Activated T-cell treated with anti-CD3 and anti-CD28 coated beads for 4 hours (primary cell): ENCODE measurements at places on chromosomes 5 and 9.

DNA sequence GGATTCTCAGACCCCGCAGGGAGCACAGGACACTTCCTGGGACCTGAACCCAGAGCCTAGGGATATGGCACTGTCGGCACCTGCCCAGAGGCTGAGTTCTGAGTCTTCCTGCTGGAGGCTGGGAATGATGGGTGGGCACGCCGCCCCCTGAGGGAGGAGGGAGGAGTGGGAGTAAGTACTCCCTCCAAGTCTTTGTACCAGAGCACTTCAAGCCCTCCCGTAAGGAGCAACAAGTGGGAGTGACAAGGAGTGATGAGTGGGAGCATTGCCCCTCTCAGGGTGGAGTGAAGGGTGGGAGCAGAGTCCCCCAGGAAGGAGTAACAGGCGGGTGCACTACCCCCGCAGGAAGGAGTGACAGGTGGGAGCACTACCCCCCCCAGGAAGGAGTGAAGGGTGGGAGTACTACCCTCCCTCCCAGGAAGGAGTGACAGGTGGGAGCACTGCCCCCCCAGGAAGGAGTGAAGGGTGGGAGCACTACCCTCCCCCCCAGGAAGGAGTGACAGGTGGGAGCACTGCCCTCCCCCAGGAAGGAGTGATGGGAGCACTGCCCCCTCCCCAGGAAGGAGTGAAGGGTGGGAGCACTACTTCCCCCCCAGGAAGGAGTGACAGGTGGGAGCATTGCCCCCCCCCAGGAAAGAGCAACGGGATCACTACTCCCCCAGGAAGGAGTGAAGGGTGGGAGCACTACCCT is 100.1 kb downstream of the CACNA1B start:
- DNase-seq: no peak

DNA sequence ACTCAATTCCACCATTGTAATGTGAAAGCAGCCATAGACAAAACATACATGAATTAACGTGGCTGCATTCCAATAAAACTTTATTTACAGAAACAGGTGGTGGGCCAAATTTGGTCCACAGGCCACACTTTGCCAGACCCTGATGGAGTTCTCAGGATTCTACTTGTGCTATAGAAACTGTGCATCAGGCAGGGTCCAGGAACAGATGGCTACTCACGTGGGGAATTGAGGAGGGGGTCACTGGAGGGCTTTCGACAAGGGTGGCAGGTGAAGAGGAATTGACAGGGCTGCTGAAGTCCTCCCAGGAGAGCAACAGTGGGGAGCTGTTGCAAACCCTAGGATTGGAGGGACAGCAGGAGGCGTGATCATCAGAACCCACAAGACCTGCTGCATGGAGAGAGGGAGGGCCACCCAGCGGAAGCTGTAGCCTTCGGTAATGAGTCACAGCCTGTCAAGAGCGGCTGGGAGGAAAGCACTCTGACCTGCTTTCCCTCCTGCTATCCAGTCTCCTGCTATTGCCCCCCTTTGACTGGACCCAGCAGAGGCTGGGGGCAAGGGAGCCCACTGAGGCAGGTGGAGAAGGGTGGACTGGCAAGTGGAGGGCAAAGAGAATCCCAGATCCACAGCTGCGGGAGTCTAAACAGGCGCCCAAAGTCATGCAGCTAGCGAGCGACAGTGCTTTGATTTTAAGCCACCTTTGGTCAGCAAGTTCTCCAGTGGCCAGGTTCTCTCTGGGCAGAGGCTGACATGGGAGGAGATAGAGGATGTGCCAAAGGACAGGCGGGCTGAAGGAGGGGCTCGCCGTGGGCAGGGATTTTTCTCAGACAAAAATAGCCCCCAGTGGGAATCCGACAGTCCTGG is 138.3 kb upstream of the SMIM23 start:
- no peak for DNase-seq

GRCh38 chr9:16258708-16259107 is 611.8 kb downstream of the BNC2 start:
- no peak for DNase-seq

- no peak for DNase-seq
Observed at GRCh38 chr5:6554812-6555211, 78.0 kb downstream of the NSUN2 start.

DNA sequence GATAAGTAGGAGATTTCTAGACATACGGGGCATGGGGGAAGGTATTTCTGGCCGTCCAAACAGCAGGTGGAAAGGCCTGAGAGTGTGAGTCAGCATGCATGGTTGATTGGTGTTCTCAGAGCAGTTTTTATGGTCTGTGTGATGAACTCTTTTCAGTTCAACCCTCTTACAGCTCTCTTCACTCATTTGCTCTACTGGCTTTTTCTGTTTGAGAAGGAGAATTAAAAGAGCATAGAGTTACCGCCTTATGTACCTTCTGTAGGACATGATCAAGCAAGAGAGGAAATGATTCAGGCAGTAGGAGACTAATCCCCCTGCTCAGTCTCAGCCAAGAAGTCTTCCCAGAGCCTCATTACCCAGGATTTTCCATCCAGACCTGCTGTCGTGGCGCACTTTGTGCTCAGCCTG is 92.4 kb downstream of the PRDM6 start:
- DNase-seq: no peak

- no peak for DNase-seq
Observed at GRCh38 chr5:168624850-168625364, 45.7 kb upstream of the PANK3 start.

DNA sequence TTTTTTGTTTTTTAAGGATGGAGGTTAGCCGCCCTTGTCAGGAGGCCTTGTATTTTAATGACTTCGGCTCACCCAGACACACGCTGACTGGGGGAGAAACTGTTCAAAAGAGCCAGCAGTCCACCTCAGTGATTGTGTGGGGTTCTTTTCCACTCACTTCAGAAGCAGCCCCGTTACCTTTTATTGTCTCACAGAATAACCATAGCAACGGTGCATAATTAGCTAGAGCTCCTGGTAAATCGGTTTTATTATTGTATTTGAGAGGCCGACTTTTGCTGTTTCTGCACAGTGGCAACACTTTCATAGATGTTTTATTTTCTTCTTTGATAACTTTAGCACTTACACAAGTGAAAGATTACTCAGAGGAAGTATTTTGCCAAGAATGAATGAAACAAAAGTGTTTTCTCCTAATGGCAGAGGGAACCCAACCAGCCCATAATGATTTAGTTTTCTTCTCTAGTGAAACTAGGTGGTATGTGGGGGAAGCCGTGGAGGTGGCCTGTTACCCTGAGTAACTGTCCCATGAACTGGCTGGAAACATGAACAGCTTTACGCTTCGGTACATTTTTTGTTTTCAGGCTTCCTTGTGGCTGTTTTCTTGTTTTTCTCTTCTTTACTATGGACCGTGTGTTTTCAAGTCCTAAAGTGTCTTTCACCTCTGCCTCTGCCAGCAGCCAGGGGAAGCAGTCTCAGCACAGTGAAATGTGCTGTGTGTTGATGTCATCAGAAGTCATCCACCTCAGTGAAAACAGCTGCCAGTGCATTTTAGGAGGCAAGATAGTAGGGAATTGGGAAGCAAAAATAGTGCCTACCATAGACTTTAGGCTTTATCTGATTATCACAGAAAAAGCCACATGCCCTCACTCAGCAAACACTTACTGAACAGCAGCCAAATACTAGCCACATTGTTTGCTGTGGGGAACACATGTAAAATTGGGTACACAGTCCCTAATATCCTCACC is 414.7 kb downstream of the KDM4C start:
- DNase-seq: no peak

DNA sequence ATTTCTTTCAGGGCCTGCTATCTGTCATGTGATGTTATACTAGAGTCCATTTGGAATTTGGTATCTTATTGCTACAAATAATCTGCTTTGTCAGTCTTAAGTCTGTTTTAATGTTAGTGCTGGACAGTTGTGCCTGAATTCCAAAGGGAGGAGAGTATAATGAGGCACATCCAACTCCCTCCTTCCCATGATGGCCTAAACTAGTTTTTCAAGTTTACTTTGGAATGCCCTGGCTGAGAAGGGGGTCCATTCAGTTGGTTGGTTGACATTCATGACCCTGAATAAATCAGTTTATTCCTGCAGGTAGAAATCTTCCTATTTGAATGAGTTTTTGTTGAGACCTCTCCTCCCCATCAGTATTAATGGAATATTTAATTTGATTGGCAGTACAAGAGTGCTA is 9.4 kb upstream of the LRRTM2 start:
- no peak for DNase-seq

DNA sequence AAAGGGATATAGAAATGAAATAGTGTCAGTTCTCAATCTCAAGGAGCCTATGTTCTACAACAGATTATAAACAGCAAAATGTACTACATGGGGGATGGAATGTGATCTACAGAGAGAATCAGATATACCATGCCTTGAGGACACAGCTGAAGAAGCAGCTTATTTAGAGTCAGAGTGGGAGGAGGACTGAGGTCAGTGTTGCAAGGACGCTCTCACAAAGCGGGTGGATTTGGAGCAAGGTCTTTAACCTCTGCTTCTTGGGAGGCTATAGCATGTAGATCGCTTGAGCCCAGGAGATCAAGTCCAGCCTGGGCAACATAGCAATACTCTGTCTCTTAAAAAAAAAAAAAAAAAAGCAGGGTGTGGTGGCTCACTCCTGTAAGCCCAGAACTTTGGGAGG is 32.8 kb upstream of the PLIN2 start:
- DNase-seq: no peak

DNA sequence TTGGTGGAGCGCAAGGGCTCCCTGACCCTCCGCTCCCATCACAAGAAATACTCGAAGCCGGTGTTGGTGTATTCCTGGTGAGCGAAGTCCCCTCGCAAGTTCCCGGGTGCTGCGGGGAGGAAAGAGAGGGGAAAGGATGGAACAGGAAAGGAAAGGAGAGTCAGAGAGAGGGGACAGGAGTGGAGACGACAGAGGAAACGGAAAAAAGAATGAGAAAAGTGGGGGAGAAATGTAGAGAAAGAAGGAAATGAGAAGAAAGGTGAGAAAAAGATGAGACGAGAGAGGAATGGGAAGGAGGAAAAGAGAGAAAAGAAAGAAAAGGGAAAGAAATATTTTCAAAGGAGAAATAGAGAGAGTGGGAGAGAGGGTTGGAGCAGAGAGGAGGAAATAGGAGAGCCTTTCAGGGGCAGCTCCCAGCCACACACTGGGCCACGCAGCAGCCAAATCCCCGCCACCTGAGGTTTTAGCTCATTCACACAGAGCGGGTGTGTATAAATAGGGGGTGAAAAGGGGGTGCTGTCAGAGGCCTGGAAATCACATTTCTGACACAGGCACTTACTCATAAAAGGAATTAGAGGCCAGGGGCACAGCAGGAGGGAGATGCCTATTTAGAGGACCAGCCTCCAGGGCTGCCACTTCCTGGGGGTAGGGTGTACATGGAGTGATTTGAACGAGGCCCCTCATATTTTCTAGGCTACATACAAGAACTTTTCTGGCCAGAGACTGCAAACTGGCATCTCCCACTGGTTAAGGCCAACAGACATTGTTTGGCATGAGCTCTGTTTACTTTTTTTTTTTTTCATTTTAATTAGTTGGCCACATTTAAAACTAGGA is 555 bp downstream of the CFAP95 start:
- DNase-seq: no peak

GRCh38 chr5:179732918-179733771 is 523 bp downstream of the MAML1 start:
- DNase-seq: no peak

DNA sequence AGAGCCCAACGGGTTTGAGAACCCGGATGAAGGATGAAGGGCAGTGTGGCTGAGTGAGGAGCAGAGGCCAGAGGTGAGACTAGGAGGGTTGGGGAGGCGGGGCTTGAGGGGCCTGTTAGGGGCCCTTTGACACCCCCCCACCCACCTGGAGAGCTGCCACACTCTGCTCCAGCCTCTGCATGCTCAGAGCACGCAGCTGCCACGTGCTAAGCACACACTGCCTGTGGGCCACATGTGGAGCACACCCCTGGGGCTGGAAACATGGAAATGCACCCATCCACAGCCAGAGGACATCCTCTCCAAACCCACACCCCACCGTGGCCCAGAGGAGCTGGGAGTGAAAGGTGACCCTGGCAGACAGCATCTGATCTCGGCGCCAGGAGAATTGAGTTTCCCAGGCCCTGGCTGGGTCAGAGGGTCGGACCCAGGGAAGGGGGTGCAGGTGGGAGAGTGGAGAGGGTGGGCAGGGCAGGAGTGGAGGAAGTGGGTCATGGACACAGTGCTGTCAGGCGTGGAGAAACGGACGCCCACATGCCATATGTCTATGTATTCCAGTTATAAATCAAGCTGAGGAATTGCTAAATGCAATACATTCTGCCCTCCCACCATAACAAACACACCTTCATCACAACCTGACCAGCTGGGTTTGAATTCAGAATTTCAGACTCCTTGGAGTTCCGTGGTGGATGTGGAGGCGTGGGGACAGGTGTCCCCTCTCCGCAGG is 5.9 kb downstream of the DNM1 start:
- no peak for DNase-seq
